Stimulated activated CD4-positive, alpha-beta T cell treated with anti-CD3 and anti-CD28 coated beads, Interleukin-1b, Interleukin-23, amount 100 ng/mL, for 4 hours (primary cell): ENCODE measurements at places on chromosomes 7 and 10.

DNA sequence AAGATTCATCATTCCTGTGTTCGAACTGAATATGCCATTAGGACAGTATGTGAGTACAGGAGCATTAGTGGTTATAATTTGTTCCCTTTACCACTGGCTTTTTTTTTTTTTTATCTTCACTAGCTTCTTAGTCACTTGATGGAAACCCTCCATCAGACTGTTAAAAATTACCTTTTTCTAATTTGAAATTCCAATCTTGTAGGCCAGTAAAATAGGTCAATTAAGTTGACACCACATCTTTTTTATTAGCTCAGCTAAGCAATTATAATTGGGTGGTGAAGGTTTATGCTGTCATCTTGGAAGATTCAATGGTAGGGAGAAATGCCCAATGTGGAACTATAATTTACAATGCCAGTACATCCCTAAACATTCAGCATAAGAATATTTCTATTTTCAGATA, 6.1 kb downstream of the NRCAM start:
- DNase-seq = no peak

- no peak for DNase-seq
These were observed 79.7 kb upstream of the FAM3C start for GRCh38 chr7:121475806-121476205.

- DNase-seq = no peak
These were observed 80.6 kb upstream of the NAMPT start for GRCh38 chr7:106365252-106366005.

- DNase-seq = no peak
These were observed 26.4 kb upstream of the ZCCHC24 start for GRCh38 chr10:79471776-79472175.

GRCh38 chr7:139732471-139733167, 45.2 kb downstream of the HIPK2 start:
- DNase-seq = no peak

DNA sequence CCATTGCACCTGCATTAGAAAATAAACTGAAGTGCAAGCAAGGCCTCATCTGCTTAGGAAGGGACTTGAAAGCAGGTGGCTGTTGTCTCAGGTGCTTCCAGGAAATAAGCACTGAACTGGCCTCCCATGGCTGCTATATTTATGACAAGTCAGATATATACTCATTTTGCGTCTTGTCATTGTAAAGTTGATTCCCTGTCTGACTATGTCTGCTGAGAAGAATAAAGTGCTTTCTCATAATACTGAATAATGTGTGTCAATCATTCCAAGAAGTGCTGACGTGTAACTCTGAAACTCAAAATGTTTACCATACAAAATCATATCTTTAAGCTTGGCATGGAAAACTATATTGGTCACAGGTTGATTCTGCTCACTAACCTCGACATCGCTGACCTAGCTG, 44.9 kb upstream of the SVOPL start:
- DNase-seq = no peak

- no peak for DNase-seq
These were observed 32.1 kb downstream of the HIF1AN start for GRCh38 chr10:100567826-100568225.

DNA sequence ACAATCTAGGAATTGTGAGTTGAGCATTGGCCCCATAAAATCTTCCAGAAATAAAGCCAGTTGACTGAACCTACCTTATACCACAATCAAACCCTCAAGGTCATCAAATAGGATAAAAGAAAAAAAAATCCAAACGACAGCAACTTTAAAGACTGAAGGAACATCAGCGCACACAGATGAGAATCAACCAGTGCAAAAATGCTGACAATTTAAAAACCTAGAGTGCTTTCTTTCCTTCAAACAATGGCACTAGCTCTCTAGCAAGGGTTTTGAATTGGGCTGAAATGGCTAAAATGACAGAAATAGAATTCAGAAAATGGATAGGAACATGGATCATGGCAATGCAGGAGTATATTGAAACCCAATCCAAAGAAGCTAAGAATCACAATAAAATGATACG, 16.1 kb upstream of the POT1 start:
- no peak for DNase-seq

- no peak for DNase-seq
These were observed 110.4 kb downstream of the TCF7L2 start for GRCh38 chr10:113060201-113061053.

- DNase-seq = no peak
These were observed 307.4 kb downstream of the GALNT17 start for GRCh38 chr7:71439321-71439720.

- no peak for DNase-seq
These were observed 449.1 kb downstream of the SUGCT start for GRCh38 chr7:40583667-40584444.

- DNase-seq = no peak
These were observed 56.2 kb upstream of the CACUL1 start for GRCh38 chr10:118810796-118811505.

GRCh38 chr10:79129361-79129997, 60.7 kb downstream of the ZMIZ1 start:
- DNase-seq = no peak

GRCh38 chr10:3931224-3931623, 146.2 kb upstream of the KLF6 start:
- no peak for DNase-seq

DNA sequence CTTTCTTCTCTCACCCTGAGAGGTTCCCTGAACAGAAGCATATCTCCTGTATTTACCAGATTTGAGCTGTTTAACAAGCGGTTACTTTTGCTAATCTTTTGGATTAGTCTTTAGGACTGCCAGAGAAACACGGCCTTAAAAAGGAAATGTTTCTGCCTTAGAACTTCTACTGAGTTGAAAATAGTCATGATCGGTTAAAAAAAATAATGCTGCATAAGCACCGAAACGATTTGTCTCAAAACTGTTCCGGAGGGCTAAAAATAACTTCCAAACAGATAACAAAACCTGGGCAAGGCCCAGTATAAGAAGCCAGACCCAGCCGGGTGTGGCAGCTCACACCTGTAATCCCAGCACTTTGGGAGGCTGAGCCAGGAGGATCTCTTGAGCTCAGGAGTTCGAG, 43.3 kb upstream of the CYTH3 start:
- no peak for DNase-seq

DNA sequence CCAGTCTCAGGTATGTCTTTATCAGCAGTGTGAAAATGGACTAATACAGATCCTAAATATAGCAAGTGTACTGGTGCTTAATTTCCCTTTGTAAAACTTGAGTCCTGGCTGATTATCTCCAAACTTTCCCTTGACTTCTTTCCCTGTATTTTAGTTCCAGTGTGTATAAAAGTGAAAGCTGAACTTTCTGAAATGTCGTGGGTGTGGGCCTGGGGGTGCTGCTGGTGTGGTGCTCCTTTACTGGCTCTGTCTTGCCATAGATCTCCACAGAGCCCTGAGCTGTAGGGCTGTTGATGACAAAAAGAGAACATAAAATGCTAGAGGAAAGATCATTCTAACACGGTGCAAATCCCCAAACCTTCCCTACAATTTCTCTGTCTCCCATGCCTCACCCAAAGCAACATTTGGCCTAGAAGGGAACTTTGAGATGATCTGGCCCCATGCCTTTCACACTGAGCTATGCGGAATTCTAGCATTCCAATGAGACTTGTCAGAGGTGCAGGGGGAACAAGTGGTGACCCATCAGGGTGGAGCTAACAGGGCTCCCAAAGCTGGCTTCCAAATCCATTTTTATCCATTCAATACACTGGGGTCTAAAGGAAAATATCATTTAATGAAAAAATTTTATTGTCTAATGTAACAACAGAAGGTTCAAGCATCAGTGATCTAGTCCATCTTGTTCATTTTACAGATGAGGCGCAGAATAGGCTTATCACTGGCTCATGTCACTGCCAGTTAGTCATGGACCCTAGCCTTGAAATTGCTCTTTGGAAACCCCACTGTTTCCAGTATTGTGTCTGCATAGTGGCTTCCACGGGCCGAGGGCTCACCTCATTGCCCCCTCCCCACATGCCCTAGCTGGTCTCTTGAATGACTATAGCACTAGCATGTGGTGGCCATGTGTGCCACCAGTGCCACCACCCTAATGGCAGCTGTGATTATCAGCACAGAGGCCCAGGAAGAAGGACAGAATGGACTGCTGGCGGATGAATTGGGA, 1000.9 kb downstream of the LRMDA start:
- DNase-seq = no peak

DNA sequence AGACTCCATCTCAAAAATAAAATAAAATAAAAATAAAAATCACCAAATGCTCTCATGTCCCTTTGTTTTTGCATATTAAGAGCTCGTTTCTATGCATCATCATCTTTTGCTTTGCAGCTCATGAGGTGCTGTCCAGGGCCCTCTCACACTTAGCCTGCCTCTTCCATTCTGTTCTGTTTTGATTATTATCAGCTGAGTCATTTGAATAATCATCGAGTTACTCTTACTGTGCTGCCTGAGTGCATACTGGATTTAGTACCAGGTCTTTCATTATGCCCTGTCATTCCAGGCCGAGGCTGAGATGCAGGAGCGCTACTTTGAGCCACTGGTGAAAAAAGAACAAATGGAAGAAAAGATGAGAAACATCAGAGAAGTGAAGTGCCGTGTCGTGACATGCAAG, 33.0 kb downstream of the UCMA start:
- no peak for DNase-seq

- no peak for DNase-seq
These were observed 291.7 kb downstream of the DNAJB6 start for GRCh38 chr7:157628456-157628855.

DNA sequence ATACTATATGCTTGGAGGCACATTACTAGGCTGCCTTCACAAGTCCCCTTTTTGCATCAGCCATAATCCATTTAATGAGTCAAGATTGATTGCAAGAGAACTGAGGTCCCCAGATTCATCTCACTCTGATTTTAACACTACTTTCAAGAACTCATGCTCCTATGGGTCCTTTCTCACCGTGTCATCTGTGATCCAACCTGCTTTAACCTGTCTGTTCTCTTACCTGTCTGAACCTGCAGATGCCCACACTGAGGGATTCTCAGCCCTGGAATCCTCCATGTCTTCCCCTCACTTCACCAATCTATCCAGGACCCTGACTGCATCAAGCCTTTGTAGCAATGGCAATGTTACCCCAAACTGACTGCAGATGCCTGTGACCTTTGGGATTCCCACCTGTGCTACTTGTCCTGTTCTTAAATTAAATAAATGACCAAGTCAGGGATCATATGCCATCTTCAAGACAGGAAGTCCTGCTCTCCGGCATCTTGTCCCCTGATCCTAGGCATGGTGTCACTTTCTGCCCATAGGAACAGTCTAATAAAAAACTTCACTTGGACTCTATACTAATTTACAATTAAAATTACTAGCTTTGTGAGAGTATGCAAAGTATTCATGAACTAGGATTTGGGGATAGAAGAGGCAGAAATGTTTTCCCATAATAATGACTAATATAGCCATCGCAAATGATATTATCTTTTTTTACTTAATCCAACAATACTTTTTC, 25.9 kb upstream of the GOT1 start:
- DNase-seq = no peak
